Astrocyte (in vitro differentiated cells and primary cell): ENCODE measurements at places on chromosomes 12 and 14.

DNA sequence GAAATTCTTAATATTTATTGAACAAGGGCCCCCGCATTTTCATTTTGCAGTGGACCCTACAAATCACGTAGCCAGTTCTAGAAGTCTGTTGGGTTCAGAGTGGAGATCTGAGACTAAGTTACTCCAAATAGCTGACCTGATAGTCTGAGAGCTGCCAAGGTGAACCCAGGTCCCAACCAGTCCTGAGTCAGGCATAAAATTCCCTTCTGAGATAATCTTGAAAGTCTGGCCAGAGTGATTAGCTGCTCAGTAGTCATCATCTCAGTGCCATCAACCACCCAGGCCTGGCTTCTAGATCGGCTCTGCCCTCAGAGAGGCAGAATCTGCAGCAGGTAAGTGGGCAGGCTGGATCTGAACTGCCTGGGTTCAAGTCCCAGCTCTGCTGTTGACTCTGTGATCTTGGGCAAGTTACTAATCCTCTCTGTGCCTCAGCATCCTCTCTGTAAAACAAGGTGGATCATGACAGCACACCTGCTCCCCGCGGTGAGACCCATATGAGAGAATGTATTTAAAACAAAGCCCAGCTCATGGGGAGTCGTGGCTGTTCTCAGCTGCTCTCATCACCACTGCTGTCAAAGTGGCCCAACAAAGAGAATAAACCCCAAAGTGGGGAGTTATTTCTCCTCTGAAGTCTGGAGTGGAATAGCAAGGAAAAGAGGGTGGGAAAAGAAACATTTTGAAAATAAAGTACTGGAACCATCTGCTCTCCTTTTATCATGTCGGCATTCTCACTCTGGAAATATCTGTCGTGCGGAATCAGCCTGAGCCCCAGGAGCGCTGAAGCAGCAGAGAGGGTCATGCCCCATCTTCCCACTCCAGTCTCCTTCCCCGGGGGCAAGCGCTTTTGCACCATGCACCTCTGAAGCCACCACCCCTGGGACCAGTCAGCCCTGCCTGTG, 193.3 kb downstream of the DPF3 start:
- DNase-seq: no peak

DNA sequence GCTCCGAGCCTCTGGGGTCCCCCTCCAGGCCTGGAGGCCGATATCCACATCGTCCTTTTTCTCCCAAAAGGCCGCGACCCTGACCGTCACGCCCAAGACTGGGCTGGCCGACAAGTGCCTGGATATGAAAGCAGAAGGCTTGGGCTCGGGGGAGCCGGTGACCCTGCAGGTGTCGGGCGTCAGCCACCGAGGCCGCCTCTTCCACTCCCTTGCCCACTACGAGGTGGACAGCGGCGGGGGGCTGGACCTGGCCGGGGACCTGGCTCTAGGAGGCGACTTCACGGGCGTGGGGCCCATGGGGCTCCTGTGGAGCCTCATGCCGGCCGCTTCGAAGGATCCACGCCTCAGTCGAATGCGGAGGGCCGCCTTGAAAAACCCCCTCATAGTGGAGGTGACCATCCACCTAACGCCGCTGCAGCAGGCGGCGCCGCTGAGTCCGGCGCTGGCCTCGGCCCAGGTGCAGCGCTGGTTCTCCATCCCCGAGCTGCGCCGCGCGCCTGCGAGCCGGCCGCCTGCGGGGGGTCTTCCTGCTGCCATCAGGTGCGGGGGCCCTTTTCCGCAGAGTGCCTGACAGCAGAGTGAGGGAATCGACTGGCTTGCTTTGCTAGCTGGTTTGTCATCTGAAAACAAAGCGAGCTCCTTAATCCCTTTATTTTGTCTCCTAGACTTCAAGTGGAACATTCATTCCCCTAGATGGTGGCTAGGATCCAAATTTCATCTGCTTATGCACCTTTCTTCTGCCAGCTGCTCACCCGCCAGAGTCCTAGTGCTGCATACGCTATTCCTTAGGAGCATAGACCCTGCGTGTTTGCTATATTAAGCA, 10.6 kb upstream of the DNAL1 start:
- DNase-seq: no peak

DNA sequence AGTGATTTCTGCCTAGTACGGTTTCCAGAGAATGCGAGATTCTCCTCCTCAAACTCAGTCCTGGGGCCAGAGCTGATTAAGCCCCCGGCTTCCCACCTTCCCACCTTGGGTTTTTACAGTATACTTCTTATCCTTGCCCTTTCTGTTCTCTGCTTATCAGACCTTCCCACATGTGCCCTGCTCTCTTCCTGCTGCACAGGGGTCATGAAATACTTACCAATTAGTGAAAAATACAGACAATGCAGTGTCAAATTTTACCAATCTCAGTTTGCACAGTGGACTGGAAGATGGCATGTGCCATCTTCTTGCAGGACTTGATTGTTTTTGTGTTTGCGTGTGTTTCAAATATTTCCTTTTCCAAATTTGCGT, 14.7 kb downstream of the SUSD6 start:
- DNase-seq: no peak

DNA sequence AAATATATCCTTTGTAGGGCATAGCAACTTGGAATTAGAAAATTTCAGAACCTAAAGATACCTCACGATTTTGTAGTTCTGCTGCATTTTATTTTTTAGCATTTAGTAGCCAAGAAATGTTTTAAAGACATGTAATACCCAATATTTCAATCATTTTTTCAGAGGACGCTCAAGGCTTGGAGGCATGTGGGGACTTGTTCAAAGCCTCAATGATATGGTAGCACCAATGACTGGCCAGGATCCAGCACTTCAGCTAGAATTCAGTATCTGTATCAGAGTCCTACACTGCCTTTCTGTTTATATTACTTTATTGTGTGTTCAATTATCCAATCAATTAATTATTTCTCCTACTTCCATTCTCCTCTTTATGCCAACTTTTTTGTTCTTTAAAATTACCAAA, 154.8 kb upstream of the NEDD1 start:
- DNase-seq: no peak

GRCh38 chr12:68406134-68406576, 74.0 kb upstream of the MDM1 start:
- DNase-seq: peak; percentile 79

DNA sequence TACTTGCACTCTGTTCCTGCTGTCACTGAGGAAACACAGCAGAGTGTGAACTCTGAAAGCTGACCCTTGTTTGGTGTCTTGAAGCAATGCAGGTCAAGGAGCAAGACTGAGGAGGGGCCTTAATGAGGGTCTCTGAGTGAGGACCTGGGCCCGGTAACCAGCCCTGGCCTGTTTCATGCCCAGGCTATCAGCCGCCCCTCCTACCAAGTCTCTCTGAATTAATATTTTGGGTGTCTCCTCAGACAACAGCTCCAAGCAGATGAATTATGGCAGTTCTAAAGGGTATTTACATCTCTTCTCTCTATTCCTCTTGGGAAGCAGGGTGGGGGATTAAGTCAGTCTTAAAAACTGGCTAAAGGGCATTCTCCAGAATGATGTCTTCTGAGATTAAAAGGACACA, 394.5 kb downstream of the ZFP36L1 start:
- no peak for DNase-seq

DNA sequence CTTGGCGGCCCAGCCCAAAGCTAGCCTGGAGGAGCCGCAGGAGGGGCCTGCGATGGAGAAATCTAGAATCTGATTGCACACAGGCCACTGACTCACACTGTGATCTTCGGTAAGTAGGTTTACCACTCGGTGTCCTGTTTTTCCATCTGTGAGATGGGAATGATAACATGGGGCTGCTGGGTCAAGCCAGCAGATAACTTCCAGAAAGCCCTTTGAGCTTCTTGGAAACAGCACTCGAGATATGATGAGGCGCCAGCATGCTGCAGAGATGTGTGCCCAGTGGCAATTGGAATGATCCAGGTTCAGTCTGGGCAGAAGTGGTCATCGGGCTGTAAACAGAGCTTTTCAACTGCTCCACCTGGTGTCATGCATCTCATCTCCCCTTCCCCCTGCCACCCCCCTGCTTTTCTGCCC, 771.3 kb upstream of the TBX3 start:
- no peak for DNase-seq

GRCh38 chr12:33771889-33772288, 250.4 kb upstream of the ALG10 start:
- DNase-seq: no peak

GRCh38 chr12:64900540-64900939, 76.1 kb downstream of the TBC1D30 start:
- DNase-seq: peak; percentile 18

- DNase-seq: no peak
These were observed 71.3 kb downstream of the FLRT2 start for GRCh38 chr14:85601246-85601645.
